Pancreas (tissue), 10 donors: ENCODE measurements at places on chromosomes 1 and 21. TPM values are rescaled to one million over a fixed set of nuclear protein-coding genes. Genes with fewer than 3 reads are reported as not detected.

DNA sequence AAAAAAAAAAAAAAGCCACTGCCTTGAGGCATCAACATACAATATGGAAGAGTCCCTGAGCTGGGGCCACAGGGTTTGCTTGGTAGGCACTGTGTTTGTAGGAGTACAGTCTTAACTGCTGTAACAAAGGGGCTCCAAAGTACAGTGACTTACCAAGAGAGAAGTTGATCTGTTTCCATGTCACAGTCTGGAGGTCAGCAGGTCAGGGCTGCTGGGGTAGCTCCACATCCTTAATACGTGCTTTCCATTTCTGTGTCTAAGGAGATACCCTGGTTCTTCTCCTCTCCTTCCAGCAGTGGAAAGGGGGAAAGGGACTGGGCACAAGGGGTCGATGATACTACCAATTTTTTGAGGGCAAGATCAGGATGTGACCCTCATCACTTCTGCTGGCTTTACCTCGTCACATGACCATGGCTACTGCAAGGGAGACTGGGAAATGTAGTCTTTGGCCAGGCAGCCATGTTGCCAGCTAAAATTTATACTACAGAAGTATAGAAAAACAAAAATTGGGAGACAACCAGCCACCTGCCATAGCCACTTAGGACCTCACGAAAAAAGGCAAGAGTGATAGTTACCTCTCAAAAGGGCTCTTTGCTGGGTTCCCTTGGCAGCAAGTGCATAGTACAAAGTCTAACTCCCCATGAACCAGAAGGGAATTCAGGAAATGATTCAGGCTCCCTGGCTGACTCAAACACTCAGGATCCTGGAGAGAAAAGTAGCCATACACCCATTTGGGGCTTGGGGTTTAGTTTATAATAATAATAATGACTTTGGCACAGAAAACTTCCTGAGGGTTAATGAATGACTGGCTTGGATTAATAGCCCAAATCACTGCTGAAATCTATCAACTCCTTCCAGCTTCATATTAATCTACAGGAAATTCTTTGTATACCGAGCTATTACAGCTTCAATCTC is 52.7 kb upstream of the ATP5PO start:
- DNase-seq, result no peak

NBPF20 gene
- total RNA-seq, result 1.9 TPM

PTGFRN gene
- 29.0 TPM for total RNA-seq

PPIAL4G gene
- not detected for total RNA-seq

DNA sequence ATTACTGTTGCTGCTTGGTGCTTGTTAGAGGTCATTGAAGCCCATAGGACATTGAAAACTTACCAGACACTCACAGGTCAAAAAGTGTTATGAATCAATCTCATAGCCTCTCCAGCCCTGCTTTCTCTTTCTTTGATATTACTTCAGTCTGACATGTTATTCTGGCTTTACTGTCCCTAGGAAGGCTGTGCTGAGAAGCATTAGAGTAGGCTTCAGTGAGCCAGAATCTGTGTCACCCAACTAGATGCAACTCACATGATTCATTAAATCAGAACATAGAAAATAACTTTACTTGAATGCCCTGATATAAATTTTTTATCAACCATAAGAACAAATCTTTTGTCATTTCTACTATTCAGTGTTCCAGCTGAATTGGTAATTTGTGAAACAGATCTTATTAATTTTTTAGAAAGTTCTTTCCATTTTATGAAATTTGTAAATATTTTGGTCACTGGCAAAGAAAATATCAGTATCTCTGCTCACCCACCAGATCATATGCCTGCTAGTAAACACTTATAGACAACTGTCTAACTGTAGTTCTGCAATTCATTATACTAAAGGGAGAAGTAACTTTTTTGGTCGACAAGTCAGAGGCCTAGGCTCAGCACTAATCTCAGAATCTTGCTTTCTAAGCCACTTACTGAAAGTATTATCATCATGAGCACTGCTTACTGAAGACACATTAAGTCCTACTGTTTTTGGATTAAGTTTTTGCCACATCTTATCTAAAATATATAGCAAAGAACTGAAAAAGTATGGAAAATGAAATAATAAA is 48.2 kb downstream of the RPAP2 start:
- no peak for DNase-seq

GRCh38 chr1:117754061-117754969 is 148.5 kb downstream of the TENT5C start:
- peak; percentile 80 for DNase-seq

HSF2BP gene
- 0.25 TPM for total RNA-seq

GRCh38 chr1:61992257-61992656 is 202.4 kb upstream of the L1TD1 start:
- no peak for DNase-seq

DNA sequence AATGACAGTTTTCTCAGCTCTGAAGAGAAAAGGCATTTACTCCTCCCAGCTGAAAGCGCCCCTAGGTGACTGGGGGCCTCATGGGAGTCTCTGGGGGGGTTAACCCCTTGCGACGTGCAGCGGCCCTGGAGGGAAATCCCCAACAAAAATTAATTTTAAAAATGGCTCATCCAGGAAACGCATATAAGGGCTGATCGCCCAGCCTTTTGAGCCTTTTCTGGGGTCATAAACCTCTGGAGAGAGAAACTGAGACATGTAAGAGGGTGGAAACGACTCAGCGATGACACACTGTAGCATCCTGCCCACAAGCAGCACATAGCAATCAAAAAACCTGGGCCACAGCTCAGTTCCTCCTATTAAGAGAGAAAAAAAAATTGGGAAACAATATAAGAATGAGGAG is 20.4 kb upstream of the HPDL start:
- no peak for DNase-seq

GRCh38 chr1:248842781-248843331 is 4.8 kb downstream of the ZNF672 start:
- no peak for DNase-seq

DNA sequence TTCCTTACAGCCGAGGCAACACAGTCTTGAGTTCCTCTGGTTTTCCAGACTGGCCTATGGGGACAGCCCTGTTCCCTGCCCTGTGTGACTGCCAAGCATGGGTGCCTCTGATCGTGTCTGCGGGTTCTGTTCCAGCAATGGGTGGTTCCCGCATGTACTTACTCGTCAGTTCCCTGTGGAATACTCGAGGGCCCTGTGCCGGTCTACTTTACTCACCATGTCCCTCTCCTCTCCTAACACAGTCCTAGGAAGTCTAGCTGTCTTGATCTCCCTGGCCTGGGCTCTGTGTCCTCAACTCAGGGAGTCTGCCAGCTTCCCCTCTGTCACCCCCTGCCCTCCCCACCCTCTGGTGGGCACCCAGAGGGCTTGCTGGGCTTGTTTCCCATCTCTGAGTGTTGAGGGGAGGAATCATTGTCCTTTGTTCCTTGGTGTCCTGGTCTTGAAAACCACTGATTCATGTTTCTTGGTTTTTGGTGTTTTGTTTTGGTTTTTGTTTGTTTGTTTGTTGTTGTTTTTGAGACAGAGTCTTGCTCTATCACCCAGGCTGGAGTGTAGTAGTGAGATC is 36.0 kb downstream of the TRAPPC10 start:
- DNase-seq, result peak; percentile 23

DNA sequence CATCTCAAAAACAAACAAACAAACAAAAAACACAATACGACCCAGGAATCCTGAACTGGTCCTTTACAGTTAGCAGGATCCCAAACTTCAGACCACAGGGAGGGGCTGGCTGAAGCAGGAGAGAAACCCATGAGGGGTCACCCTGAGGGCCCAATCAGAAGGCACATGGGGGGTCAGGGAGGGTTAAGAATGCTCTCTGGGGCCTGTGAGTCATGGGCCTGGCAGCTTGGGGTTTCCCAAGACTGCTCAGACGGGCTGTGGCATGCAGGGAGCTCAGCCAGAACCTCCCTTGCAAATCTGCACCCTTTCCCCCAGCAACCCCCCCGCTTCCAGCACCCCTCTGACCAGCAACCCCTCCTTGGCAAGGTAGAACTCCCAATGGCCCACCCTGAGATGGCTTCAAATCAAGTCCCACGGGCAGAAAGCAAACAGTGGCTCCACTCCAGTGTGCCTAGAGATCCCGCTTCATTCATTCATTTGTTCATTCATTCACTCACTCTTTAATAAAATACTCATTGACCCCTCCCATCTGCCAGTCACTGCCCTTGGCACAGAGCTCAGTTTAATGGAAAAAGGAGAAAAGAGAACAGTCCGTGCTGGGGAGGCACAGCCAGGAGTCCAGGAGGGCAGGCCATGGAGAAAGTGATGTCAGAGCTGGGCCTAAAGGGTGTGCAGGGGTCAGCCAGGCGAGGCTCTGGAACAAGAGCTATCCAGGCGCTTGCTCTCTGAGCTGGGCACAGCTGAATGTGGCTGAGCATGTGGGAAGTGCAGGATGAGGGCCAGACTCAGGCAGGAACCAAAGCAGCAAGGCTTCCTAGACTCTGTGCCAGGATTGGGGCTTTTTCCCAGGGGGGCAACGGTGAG is 8.2 kb downstream of the UQCRHL start:
- peak; percentile 56 for DNase-seq

DNA sequence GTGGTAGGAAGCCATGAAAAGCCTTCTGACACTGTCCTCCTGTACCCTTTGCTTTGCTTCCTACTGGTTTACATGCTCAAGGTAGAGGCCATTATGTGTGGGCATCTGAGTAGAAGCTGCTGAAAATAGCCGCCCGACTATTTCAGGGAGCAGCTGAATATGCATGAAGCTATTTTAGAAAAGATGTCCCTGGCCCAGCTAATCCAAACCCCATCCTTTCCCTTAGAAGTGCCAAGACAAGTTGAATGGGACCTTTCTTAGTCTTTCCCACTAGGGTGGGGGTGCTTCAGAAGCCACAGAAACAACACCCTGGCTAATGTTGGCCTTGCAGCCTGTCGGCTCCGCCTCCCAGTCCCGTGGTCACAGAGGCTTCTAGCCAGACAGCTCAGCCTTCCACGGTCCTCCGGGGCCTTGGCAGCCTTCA is 205.1 kb upstream of the EDN2 start:
- no peak for DNase-seq

RAD54L gene
- total RNA-seq, result 0.39 TPM

DNA sequence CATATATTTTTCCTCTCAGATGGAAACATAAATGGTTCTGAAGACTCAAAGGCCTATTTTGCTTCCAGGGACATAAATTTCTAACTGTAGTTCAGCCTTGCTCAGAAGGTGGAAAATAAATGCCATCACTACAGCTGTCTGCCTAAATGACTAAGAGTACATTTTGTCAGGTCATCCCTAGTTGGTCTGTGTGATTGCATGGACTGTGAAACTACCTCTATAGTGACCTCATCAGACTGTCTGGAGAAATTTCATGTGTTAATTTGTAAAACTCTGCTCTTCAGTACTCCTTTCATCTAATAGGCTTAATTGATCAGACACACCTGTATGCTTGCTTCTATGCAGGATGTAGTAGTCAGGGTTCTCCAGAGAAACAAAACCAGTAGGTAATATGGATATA is 886.9 kb downstream of the AMY1C start:
- DNase-seq, result no peak

CALML6 gene
- total RNA-seq, result 1.1 TPM

DNA sequence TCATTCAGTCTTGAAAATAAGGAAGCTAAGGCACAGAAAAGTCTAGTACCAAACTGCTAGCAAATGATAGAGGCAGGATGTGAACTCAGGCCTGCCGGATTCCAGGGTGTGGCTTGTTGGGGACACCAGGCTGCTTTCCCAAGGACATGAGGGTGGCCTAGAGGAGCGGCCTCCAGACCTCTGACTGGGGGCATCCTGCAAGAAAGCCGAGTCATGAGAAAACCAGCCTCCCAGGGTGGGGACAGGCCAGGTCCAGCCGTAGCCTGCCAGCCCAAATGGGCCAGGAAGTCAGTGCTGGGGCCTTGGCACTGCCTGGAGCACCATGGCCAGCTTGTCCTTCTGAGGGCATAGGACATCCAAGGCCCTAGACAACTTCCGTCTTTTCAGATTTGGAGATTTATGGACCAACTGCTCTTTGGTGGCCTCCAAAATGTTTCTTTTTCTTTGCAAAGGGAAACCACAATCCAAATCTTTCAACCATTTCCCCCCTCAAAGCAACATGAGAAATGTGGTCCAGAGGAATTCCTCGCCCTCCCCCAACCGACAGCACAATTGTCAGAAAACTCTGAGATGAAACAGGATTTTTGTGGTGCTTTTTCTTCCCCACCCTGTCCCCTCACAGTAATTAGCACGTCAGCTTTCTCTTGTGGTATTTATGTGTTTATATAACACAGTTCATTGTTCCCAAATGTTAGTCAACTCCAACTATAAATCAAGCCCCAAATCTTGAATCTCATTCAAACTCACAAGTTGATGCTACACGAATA is 212.3 kb downstream of the KAZN start:
- DNase-seq, result no peak

- no peak for DNase-seq
Observed at GRCh38 chr21:38243732-38244406, 12.9 kb upstream of the KCNJ15 start.

DNA sequence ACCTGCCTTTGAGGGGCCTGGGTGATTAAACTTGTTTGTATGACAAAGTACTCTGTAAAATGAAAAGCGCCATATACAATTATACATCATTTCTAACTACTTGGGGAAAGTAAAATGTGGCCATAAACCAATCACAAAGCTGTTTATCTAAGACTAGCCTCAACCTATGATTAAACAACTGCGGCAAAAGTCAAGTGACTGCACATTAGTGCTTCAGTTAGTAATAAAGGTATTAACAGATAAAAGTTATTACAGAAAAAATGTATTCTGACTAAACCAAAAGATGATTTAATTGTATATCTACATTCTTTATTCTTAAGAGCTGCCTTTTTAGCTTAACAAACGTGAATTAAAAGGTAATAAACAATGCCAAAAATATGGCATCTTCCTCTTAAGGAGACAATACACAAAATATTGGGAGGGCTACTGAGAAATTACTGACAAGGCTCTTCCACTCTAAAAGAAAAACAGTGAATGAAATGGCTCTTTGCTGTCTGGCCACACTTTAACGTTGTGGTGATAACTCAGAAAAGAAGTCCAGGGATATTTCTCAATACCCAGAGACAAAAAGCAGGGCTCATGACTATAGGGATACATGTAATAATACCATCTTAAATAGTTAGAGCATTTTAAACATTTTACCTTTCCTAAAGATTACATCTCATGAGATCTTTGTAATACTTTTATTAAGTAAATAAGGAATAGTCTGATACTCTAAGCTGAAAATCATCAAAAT is 8.6 kb downstream of the ARHGAP29 start:
- DNase-seq, result no peak
